ENCODE measurements at places on chromosomes 7 and 10. TPM values are rescaled to one million over a fixed set of nuclear protein-coding genes. Genes with fewer than 3 reads are reported as not detected.

C10orf105 gene
- total RNA-seq: under 0.01 TPM

PLCE1 gene
- 4.5 TPM for total RNA-seq

ASB13 gene
- 6.4 TPM for total RNA-seq

CYP2C9 gene
- total RNA-seq: not detected

MBL2 gene
- total RNA-seq: not detected

MYPN gene
- total RNA-seq: 12.5 TPM

SPRN gene
- 0.36 TPM for total RNA-seq

CALN1 gene
- total RNA-seq: not detected

PKD2L1 gene
- total RNA-seq: not detected

ZNF853 gene
- total RNA-seq: 3.3 TPM

SLC13A4 gene
- total RNA-seq: not detected

SERPINE1 gene
- 1,441 TPM for total RNA-seq

EVX1 gene
- total RNA-seq: not detected

PVRIG gene
- not detected for total RNA-seq

ST8SIA6 gene
- total RNA-seq: 0.18 TPM

CLRN3 gene
- total RNA-seq: not detected

ACTR3C gene
- total RNA-seq: not detected

ZPBP gene
- not detected for total RNA-seq

CDC14C gene
- under 0.01 TPM for total RNA-seq

FXYD4 gene
- not detected for total RNA-seq

OPN1SW gene
- total RNA-seq: not detected

KCNIP2 gene
- not detected for total RNA-seq

HABP2 gene
- not detected for total RNA-seq

IFIT1B gene
- total RNA-seq: not detected

GHRHR gene
- not detected for total RNA-seq

Data from IMR-90 (cell line).